ENCODE measurements at places on chromosomes 1 and 21.

DNA sequence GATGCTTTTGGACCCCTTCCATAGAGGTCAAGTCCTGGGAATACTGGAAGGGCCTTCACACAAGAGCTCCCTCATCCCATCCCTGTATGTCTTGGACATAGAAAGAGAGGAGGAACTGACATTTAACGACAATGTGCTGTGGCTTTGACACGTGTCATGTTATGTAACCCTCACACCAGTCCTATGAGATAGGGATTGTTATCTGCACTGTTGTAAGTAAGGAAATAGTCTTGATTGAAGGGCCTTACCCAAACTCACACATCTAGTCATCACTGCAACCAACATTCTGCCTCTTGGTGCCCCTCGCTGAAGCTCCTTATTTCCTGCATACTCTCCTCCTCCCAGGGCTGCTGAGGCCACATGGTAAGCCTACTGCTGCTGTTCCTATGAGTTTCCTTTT is 63.7 kb upstream of the ANGPTL1 start:
- no peak for DNase-seq

DNA sequence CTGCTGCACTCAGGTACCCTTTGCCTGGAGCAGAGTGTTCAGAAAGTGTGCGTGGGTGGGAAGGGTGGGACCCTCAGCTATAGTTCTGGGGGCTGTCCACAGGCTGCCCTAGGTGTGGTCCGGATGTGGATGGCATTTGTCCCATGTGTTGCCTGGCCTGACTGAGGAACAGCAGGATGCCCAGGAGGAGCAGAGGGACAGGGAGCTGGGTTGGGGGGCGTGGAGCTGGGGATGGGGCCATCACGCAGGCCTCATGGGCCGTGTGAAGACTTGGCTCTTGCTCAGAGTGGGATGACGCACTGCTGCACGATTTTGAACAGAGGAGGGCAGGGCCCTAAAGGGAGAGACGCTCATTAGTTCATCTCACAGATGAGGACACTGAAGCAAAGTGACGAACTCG is 17.0 kb downstream of the C1orf115 start:
- DNase-seq, result no peak

- no peak for DNase-seq
Measured at GRCh38 chr1:234721476-234722269, 111.7 kb upstream of the IRF2BP2 start.

GRCh38 chr1:183210681-183211080 is 24.6 kb downstream of the LAMC2 start:
- no peak for DNase-seq

DNA sequence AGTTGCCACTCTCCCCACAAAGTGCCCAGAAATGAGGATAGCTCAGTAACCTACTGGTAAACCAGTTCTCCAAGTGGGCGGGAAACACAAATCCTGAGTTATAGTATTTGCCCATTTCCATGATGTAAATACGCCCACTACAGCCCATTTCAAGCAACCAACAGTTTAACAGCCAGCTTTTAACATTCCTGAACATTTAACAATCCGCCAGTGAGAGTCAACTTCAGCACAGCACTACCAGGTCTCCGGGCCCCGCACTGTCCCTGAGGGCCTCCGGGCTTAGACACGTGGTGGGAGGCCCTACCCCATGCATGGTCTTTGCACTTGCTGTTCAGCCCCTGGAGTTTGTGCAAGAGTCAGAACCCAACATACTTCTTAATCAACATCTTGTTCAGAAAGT is 132.0 kb upstream of the CTTNBP2NL start:
- DNase-seq, result no peak

- DNase-seq, result no peak
Measured at GRCh38 chr1:65975708-65976107, 183.0 kb downstream of the PDE4B start.

DNA sequence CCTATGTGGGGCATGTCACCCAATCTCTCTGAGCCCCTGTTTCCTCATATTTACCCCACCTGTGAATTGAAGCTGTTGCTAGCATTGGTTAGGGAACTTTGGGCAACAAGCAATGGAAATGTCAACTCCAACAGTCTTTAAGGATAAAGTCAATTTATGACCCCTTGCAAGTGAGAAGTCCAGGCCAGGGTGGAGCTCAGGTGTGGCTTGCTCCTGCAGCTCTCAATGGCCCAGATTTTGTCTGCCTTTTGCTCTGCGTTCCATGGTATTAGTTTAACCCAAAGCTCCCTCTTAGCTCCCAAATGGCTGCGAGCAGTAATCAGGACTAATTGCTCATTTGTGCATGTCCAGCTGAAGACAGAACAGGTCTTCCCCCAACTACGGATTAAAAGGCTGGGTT is 70.4 kb upstream of the ABCG1 start:
- no peak for DNase-seq

DNA sequence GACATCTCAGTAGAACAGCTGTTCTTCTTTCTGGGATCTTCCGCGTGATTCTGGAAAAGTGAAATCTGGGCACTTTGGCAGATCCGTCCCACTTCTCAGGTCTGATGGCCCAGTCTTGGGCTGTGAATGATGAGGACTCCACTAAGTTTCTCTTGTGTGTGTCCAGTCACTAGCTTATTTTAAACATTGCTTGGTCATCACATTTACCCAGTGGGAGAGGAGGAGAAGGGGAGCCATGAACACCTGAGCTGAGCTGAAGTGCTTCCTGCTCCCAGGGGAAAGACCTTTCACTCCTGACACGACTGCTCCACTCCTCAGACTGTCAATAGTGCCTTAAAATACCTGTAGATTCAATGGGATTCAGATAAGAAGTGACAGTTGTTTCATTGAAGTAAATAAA is 101.9 kb upstream of the SLC35F3 start:
- DNase-seq, result no peak

DNA sequence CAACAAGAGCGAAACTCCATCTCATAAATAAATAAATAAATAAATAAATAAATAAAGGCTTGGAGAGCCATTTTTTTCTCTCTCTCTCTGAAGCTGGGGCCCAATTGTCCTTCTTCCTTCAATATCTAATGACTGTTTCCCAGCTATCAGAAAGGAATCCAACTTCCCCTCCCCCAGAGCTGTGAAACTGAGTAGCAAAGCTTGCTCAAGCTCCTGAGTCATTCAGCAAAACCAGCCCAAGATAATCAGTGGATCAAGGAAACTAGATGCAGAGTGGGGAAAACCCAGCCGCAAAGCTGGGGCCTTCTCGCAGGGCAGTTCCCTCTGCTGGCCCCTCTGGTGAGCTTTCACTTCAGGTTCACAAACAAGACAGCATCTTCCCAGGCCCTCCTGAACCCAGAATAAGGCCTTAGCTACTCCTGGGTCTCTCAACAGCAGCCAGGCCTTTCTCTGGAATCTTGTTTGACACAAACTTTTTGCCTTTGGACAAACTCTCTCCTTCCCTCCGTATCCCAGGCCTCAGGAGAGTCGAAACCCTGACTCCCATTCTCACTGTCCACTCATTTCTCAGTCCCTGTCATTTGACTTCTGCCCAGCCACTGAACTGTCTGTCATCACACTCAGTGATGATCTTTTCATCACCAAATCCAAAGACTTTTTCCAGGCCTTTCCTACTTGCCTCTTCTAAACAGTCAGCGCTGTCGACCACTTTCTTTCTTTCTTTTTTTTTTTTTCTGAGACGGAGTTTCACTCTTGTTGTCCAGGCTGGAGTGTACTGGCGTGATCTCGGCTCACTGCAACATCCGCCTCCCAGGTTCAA is 18.0 kb upstream of the PTP4A2 start:
- DNase-seq, result no peak

DNA sequence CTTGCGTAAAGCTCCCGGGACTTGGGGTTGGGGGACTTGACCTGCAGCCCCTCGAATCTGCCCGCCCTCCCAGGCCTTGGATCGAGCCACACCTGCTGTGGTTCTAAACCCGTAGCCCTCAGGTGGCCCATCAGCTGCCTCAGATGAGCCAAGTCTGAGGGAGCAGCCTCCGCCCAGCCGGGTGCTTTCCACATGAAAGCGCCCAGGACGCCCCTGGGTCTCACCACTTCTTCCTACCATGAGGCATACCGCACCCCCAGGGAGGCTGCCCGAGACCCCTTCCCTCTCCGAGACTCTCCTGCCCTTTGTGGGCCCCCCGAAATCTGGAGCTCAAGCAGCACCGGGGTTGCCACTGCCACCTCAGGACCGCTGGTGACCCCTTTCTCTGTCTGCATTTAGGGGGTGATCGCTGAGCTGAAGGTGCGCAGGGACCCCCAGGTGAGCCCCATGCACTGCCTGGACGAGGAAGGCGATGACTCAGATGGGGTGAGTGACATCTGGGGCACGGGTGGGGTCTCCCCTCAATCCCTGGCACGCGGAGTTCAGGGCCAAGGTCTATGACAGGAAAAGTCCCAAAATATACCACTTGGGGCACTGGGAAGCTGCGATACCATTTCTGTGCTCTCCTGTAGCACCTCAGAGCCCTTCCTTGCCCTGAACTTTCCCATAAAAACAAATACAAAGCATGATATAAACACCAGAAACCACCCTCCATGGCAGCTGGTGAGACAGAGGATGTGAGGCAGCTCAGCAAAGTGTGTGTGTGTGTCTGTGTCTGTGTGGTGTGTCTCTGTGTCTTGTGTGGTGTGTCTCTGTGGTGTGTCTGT is 68.5 kb downstream of the SLC19A1 start:
- no peak for DNase-seq

Measured in cerebellar nuclear complex (tissue), 1 donor.